ENCODE measurements at places on chromosomes 11 and 22.
A peak's percentile ranks its signal among the peaks of the same experiment; 100 is the strongest.

DNA sequence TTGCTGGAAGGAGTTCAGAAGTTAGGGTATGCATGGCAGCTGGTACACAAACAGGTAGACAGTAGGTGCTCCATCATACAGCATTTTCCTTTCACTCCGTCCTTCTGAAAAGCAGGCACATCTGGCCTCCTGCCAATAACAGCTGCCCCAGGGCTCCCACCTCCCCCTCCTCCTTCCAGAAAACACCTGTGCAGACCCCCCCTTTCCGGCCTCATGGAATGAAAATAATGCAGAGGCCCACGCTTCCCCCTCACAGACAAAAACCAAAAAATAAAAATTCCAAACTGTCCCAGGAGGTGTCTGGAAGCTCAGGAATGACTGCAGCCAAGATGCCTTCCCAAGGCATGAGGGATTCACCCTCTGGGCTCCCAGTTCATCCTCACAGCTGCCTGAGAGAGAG lies 185.5 kb downstream of the MN1 start:
- no peak overlapping the region for H3K4me3 ChIP-seq
- H3K27ac ChIP-seq = no peak overlapping the region
- DNase-seq = no peak
- no peaks in the 10 kb centered on the region for H3K36me3 ChIP-seq

GRCh38 chr11:14956111-14956510 lies 16.0 kb downstream of the CALCA start:
- no peak overlapping the region for H3K27ac ChIP-seq
- no peak for DNase-seq
- H3K36me3 ChIP-seq = no peaks in the 10 kb centered on the region

- H3K27ac ChIP-seq = no peak overlapping the region
- no peaks in the 10 kb centered on the region for H3K36me3 ChIP-seq
- H3K27me3 ChIP-seq = no peaks in the 10 kb centered on the region
- no peaks in the 10 kb centered on the region for H3K4me1 ChIP-seq
- no peak overlapping the region for H3K4me3 ChIP-seq
These were observed 31.1 kb upstream of the SYT9 start for GRCh38 chr11:7220636-7221035.

- no peak for DNase-seq
- H3K4me3 ChIP-seq = no peak overlapping the region
These were observed 498.5 kb downstream of the NTM start for GRCh38 chr11:131868629-131869507.

DNA sequence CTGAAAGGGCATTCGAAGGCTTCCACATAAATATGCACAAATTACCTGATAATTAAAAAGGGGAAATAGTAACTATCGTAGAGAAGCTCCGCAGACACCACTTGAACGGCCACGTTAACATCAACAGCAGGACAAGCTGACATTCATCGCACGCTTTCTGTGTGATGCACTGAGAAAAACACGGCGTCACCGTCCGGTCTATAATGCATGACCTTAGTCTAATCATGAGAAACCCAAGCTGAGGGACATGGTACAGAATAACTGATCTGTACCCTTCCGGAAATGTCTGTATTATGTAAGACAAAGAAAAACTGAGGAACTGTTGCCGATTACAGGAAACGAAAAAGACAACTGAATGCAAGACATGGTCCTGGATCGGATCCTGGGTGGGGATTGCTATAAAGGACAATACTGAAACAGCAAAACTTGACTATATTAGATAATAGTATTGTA lies 678 bp upstream of the RANGAP1 start:
- H3K36me3 ChIP-seq = peaks cover 19% of the 10 kb centered on the region
- peaks cover 23% of the 10 kb centered on the region for H3K4me1 ChIP-seq
- H3K27me3 ChIP-seq = no peaks in the 10 kb centered on the region

DNA sequence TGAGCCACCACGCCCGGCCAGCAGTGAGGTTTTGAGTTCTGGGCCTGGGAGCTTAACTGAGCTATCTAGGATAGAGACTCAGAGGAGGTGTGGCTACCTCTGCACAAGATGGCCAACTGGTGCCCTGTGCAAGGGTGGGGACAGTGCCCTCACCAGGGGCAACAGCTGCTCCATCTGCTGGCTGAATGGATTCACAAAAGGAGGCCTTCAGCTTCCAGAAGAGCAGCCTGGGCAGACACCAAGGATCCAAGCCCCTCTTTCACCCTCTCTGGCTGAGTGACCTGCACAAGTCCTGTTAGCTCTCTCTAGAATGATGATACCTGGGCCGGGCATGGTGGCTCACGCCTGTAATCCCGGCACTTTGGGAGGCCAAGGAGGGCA lies 33.5 kb upstream of the BAIAP2L2 start:
- no peak overlapping the region for H3K27ac ChIP-seq
- DNase-seq = no peak
- H3K4me3 ChIP-seq = no peak overlapping the region
- H3K4me1 ChIP-seq = peaks cover 23% of the 10 kb centered on the region
- H3K27me3 ChIP-seq = no peaks in the 10 kb centered on the region
- no peaks in the 10 kb centered on the region for H3K36me3 ChIP-seq

DNA sequence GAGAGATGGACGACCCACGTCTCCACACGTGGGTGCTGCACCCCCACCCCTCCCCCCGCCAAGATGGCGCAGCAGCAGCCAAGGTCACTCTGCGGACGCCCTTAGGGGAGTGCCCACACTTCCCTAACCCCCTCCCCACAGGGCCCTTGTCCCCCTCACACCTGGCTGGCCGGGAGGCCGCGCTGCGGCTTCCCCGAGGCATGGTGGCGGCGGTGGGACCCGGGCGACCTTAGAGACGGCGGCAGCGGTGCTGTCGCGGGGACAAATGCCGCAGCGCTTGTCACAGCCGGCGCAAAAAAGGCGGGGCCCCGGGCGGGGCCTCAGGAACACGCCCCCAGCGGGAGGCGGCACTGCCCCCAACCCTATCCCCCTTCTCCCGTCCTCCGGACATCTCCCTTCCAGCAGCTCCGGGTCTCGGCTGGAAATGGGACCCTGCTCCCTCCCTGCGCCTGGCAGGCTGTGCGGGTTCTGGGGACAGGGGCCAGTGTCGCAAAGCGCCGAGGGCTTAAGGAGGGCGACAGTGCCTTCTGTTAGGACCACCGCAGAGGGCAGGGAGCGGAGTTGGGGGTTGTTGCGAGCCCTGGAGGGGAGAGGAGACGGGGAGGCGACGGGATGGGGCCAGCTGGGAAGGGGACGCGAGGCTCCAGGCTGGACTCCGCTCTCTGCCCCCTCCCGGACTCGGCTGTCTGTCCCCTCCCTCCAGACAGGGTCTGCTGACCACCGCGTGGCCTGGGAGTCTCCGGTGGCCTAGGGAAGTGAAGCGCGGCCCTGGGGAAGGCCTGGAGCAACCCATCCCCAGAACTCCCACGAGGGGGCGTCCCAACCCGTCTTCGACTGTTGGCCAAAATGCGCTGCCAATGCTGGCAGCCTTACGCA lies at the start of gene CHCHD10:
Gene CHCHD10 (minus strand): TSS at position 300 of the 876 bp plus-strand sequence. CDS start 98 bp downstream, at position 202.
- peaks cover 44% of the 10 kb centered on the region for H3K4me1 ChIP-seq
- H3K27me3 ChIP-seq = no peaks in the 10 kb centered on the region
- H3K36me3 ChIP-seq = peaks cover 7% of the 10 kb centered on the region
- peak; percentile 73 for DNase-seq

DNA sequence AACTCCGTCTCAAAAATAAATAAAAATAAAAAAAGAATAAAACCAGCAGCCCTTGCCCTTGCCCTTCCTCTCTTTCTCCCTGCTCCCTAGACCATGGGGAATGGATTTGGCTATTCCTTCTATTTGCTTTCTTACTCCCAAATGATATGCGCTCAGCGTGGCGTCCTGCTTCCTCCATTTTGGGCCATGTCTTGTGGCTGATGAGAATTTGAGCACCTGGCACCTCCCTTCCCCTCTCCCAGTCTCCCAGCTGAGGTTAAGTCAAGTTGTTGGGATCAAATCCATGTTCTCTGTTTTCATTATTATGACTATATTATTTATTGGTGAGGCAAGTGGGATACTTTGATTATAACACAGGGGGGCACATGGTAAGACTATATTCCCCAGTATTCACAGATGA lies 10.8 kb upstream of the CTTN start:
- H3K36me3 ChIP-seq = no peaks in the 10 kb centered on the region
- no peaks in the 10 kb centered on the region for H3K4me1 ChIP-seq
- H3K27ac ChIP-seq = no peak overlapping the region
- no peaks in the 10 kb centered on the region for H3K27me3 ChIP-seq
- DNase-seq = no peak

DNA sequence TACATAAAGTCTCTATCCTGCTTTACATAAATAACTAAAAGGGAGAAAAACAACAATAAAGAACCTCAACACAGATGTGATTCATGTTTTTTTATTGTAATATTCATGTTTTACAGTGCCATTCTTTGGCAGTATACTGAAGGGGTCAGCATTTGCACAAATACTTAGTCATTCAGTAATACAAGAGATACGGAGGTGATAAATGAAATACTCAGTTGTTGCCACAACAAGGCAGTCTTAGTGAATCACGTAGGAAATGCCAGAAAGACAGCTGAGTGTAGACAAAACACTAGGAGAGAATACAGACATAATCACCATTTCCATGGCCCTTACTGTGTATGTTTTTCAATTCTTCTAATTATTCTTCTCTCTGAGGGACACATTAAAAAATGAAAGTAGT lies 910.4 kb downstream of the METTL15 start:
- H3K4me1 ChIP-seq = no peaks in the 10 kb centered on the region
- no peak overlapping the region for H3K4me3 ChIP-seq
- no peak overlapping the region for H3K27ac ChIP-seq

DNA sequence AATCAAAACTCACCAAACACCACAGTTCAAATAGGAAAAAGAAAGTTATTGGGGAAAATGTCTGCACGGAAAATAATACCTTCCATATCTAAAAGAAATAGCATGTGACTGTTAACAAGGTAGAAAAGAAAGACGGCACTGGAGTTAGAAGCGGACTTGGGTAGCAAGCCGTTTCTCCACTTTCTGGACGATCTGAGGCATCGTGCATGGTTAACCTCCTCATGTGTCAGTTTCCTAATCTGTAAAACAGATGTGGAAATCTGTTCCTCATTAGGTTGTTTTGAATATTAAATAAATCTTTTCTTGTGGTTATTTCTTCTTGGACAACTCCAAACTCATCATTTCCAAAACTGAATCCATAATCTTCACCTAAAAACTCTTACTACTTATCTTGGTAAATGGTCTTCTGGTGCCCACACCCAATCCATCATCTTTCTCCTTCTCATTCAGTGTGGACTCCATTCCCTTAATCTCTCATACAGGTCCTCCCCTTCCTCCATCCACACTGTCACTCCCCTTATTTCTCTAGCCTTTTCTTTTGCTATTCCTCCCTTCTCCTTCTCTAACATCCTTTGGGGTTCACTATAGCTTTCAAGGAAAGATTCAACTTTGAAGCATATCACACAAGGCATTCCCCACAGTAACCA lies 53.5 kb downstream of the VSIG10L2 start:
- H3K27me3 ChIP-seq = no peaks in the 10 kb centered on the region
- no peak overlapping the region for H3K4me3 ChIP-seq
- no peak for DNase-seq
- H3K27ac ChIP-seq = no peak overlapping the region
- H3K4me1 ChIP-seq = no peaks in the 10 kb centered on the region
- H3K36me3 ChIP-seq = no peaks in the 10 kb centered on the region

DNA sequence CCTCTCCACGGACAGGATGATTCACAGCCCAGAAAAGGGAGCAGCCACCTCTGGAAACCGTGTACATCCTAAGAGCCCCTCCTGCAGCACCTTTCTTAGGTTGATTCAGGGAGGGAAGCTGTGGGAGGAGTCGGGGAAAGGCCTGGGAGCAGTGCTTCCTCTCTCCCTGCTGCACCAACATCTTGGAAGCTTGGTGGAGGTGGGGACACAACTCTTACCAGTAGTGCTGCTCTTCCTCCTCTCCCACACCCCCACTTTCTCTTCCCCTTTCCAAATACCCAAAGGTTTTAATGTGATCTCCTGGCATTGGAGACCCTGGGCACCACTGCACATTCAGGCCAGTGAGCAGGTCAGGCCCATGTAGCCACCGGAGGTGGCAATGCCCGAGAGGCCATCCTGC lies 46.4 kb upstream of the HORMAD2 start:
- DNase-seq = no peak
- H3K4me3 ChIP-seq = no peak overlapping the region
- H3K4me1 ChIP-seq = no peaks in the 10 kb centered on the region
- no peaks in the 10 kb centered on the region for H3K27me3 ChIP-seq
- no peak overlapping the region for H3K27ac ChIP-seq
- H3K36me3 ChIP-seq = no peaks in the 10 kb centered on the region

- no peak overlapping the region for H3K27ac ChIP-seq
- no peak overlapping the region for H3K4me3 ChIP-seq
- no peaks in the 10 kb centered on the region for H3K27me3 ChIP-seq
- peaks cover 1% of the 10 kb centered on the region for H3K4me1 ChIP-seq
- H3K36me3 ChIP-seq = no peaks in the 10 kb centered on the region
- DNase-seq = no peak
These were observed 23.6 kb downstream of the SLC35F2 start for GRCh38 chr11:107834995-107835394.
